ENCODE measurements at places on chromosomes 6 and 20.

DNA sequence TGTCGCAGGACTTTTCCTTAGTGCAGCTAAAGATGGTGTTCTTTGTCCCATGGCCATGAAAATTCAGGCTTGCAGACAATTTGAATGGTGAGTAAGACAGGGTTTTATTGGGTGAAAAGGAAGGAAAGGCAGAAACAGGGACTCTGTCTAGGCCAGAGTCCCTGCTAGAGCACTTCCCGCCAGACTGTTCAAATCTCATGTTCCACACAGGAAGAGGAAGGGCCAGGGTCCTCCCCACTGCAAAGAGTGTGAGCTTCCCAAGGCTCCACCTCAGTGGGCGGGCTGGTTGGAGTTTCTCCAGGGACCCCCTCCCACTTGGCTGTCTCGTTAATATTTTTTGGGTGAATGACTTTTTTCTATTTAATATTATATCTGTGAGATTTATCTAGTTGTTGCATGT lies 29.0 kb downstream of the COL19A1 start:
- no peak for DNase-seq

DNA sequence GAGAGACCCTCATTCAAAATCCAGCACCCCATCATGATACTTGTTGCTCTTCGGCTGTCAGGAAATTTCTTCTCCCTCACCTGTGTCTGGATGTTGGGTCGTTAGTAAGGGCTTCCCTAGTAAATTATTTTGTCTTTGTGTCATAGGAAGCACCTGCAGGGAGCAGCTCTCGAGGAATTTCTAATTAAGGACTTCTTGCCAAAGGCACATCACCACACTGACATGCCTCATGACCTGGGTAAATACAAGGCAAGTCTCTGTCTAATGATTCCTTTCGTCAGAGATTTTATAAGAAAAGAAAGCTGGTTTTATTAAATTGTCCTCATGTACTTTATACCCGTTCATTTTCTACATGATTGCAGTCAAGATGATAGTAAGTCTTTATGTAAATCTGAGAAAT lies at the start of gene NOX3:
Gene NOX3, minus strand, starts transcription at position 74 of the 400 bp plus-strand sequence. Its CDS starts 39 bp downstream, at position 35.
- no peak for DNase-seq

- no peak for DNase-seq
Measured at GRCh38 chr6:168877821-168878282, 375.8 kb downstream of the THBS2 start.

DNA sequence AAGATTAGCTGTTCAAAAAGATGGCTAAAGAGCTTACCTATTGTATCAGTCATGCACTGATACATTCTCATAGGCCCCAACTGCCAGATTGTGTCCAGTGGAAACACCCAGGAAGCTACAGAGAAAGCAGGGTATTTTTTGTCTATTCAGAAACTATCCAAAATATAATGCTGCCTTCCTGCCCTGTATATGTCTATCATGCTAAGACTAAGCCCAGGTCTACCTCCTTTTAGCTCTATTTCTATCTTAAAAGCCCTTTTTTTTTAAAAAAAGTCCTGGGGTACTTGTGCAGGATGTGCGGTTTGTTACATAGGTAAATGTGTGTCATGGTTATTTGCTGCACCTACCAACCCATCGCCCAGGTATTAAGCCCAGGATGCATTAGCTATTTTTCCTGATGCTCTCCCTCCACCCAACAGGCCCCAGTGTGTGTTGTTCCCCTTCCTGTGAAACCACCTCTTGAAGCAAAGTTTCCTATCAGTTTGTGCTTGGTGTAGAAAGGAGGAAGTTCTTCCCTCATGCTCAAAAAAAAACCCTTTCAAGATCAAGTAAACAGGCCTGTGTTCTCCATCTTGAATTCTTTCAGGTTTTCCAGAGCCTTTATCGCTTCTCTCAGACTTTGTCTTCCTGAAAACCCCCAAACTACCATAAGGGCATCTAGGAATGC lies 514 bp downstream of the DEFB129 start:
- DNase-seq, result no peak

GRCh38 chr20:52751571-52751970 lies 220.6 kb upstream of the TSHZ2 start:
- no peak for DNase-seq

DNA sequence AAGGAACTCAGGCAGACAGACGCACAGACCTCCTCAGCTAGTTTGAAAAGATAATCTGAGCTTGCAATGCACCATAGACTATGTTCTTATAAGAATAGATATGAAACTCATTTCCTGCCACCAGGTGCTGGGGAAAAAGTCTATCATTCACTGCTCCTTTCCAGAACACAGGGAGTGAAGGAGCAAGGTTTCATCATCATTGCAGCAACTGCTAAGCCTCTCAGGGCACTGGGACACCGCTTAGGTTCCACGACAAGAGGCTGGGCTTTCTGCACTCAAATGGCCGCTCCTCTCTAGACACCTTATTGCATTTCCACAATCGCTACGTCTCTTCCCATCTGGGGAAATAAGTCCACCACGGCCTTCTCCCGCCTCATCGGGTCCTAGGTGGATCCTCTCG lies 418.5 kb upstream of the JARID2 start:
- DNase-seq, result no peak

GRCh38 chr6:13924949-13925881 lies at the start of gene RNF182:
RNF182 (plus strand) TSS chr6:13924952; CDS start chr6:13977120, 52,168 bp downstream.
- DNase-seq, result no peak

GRCh38 chr20:58651946-58652605 lies 993 bp downstream of the STX16 start:
- DNase-seq, result peak; percentile 73

DNA sequence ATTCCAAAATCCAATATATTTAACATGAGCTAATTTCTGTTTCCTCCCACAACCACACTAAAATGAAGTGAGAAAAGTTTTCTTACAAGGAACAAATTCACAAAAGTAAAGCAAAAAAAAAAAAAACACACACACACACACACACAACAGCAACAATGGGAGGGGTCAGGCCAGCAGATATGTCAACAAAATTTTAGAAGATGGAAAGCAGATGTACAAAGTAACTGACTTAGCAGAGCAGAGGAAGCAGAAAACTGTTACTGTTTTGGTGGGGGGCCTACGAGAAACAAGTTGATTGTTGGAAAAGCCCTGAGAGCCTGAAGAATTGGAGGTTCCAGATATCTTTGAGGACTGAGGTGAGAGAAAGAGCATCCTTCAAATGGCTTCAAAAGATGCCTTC lies 11.7 kb downstream of the EPB41L2 start:
- no peak for DNase-seq

DNA sequence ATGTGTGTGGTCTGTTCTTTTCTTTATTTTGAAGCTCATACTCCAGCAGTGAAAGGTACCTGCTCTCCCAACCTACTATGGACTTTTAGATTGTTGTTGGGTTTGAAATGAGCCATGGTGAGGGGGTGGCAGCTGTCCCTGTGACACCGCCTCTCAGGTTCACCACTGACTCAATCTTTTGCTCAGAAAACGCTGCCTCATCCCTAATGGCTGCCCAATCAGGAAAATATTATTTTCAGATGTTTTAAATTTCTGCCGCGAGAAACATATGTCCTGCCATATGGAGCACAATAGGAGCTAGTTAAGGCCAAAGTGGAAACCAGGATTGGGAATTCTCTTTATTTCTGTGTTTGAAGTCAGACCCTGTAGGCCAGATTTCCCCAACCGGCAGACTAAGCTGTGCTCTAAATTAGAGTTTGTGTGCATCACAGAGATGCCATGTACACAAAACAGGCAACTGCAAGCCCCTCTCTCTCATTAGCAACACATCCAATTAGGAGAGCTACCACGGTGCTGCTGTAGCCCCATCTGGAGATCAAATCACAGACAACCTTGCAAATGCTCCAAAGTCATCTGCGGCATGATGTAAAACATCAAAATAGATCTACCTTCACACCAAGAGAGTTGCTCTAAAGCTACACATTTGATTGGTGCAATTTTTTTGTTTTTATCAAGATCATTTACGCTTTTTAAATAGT lies 144.1 kb upstream of the BACH2 start:
- DNase-seq, result no peak

DNA sequence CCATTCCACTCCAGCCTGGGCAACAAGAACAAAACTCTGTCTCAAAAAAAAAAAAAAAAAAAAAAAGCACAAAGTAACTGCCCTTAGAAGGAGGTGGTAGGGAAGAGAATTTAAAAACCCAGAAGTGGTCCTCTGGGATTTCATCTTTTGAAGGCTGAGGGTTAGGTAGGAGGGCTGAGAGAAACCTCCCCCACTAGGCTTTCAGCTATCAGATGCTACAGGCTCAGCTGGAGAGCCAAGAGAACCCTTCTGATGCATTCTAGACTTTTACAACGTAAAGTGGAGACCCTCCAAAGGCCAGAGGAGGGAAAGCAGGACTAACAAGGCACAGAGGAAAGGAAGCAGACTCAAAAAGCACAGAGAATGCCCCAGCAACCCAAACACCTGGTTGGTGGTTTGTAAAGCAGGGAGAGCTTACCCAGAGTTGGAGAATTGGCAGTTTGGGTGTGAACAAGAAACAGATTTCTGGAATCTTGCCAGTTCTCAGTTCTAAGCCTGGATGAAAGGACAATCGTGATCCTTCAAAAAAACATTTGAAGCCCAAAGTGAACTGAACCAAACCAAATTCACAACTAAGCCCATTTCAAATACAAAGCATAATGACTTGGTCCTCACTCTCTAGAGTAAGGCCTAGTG lies 23.2 kb upstream of the SPAG4 start:
- DNase-seq, result peak; percentile 31

DNA sequence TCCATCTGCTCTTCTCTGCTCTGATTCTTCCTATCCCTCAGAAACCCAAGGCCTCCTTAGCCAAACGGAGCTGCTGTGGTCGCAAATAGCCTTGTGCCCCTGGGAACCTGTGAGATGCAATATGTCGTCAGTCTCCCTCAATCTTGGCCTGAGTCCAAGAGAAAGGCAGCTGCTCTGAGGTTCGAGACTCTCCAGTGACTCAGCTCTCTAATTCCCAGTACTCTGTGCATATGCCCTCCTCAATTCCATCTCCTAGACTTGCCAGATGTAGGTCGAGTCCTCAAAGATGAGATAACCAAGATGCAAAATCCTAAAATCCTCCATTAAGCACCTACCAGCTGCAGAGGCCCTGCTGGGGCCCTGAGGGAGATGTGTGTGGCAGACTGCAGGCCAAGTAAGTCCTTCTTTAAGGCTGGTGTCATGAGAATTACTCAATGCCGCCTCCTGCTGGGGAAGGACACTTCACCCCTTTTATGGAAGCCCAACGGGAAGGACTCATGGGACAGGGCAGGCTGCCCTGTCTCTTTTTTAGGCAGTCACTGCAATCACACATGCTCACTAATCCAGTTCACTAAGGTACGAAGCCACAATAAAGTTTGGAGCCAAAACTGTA lies 28.5 kb downstream of the C6orf15 start:
- DNase-seq, result peak; percentile 52

- peak; percentile 59 for DNase-seq
Measured at GRCh38 chr6:52162940-52163908, 23.0 kb upstream of the IL17A start.

- DNase-seq, result no peak
Measured at GRCh38 chr20:50826121-50826520, 31.3 kb downstream of the BCAS4 start.

DNA sequence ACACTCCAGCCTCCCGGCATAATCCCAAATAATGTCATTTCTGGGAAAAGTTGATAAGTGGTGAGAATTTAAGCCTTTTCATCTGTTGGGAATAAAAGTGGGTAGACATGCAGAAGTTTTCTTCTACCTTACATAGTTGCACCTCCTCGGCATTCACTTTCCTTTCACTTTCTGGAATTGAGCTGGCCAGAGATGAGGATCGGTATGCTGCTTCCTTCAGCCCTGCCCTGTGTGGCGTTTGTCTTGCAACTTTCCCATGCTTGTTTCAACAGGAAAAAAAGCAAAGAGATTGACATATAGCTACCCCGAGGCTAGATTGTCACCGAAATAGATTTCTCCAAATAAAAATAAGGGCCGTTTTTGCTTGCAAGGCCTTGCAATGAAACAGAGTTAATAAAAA lies 65.8 kb upstream of the JAG1 start:
- DNase-seq, result no peak

GRCh38 chr6:4472222-4472621 lies 304.0 kb upstream of the CDYL start:
- DNase-seq, result no peak

DNA sequence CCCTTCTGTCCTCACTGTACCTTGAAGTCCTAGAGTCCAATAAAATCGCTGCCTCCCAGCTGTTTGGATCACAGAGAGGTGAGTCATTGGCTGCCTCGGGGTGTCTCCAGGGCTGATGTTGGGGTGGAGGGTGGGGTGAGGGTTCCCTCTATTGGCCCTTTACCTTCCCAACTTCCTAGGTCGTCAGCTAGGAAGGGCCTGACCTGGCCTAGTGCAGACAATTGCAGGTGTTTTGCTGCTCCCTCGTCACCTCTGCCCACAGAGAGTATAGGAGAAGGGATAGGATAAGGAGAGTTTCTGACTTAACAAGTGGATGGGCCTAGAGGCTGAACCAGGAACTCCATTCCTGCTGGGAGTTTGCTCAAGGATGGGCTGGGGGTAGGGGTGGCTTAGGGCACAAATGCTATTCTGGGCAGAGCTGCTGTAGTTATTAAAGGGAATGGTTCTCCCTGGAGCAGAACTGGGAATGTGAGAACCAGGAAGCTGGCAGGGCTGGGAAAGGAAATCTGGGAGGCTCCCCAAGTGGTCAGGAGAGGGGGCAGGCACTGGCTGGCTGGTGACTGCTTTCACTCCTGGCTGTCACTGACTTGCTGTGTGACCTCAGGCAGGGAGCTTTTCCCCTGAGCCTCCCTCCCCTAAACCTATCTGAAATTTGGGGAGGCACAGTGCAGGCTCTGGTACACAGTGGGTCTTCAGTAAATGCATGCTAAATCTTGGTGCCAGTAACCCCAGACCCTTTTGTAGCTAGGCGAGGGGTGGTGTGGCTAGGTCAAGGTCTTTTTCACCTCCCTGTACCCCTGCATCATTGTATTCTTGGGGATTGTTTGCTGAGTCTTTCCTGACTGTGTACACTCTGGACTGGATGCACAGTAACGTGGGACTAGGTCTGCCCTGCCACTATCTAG lies 1.5 kb downstream of the TP53INP2 start:
- DNase-seq, result peak; percentile 25

DNA sequence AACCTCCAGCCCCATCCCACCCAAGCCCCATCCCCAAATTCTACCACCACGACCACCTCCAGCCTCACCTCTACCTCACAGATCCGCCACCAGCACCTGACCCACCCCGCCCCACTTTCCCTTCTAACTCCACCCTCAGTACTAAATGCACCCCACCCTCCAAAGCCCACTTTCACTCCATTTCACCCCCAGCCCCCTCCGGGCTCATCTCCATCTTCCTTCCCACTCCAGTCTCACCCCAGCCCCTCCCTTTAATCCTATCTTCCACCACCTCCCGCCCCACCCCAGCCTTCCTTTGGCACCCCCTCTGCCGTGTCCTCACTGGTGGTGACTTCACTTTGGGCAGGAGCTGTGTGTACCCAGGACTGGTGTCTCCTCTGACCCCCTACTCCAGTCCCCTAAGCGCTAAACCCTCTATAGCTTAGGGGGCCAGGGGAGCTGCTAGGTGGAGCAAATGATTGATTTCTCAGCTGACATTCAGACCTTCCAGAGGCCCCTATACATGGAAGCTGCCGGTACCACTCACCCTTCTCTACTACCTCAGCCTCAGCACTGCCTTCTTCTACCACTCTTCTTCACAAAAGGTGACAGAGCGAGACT lies 2.8 kb upstream of the NSFL1C start:
- DNase-seq, result no peak

- DNase-seq, result no peak
Measured at GRCh38 chr6:25489399-25489798, 162.6 kb upstream of the SCGN start.
